Osteocyte (in vitro differentiated cells): ENCODE measurements at places on chromosomes 7 and 10. TPM values are rescaled to one million over a fixed set of nuclear protein-coding genes. Genes with fewer than 3 reads are reported as not detected.
A peak's percentile ranks its signal among the peaks of the same experiment; 100 is the strongest.

CWF19L1 gene
- 18.7 and 18.9 TPM in 2 replicates for total RNA-seq

DNA sequence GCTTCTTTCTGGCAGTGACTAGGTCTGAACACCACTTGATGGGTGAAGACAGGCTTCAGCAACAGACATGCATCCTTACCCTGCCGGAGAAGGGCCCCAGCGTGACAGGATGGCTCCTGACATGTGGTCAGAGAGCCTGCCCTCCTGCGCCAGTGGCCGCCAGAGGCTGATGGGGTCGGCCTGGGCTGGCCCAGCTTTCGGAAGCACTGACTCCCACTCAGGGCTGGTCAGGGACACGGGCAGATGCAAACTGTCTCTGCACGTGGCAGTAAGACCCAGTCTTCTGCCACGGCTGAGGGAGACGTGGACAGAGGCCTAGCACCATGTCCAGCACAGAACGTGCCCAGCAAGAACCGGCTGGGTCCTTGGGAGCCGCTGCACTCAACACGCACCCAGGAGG is 10.2 kb downstream of the TUBGCP2 start:
- no peak overlapping the region for H3K27ac ChIP-seq
- DNase-seq, result no peak
- H3K36me3 ChIP-seq, result peaks cover 46% of the 10 kb centered on the region

- H3K27ac ChIP-seq, result no peak overlapping the region
- no peak for DNase-seq
- no peaks in the 10 kb centered on the region for H3K4me1 ChIP-seq
- H3K4me3 ChIP-seq, result no peak overlapping the region
Observed at GRCh38 chr10:81915504-81915897, 40.5 kb downstream of the NRG3 start.

DNA sequence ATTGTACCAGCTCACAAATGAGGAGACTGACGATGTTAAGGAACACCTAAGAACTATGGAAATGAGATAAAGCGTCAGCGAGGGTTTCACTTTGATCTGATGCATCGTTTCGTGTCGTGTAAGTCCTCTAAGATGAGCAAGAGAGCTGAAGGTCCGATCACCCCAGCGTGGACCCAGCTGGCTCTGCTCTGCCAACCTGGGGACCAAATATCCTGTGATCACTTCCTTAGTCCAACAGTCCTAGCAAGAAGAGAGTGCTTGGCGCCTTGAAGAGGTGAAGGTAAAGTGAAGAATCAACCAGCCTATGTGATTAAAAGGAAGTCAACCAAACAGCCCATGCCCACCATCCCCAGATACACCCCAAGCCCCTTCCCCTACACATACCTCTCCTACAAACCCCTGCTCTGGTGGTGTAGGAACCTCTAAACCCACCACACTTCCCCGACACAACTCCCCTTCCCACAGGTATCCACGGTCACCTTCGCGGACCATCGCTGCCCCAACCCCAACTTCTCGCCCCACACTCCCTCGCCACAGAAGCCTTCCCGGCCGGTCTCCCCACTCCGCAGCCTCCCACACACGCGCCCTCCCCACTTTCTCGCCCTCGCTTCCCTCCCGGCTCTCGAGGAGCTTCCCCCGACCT is 722 bp downstream of the UPF2 start:
- peak; percentile 54 for DNase-seq
- peak overlapping the region; percentile 100 for H3K27ac ChIP-seq
- no peaks in the 10 kb centered on the region for H3K36me3 ChIP-seq
- H3K4me3 ChIP-seq, result peak overlapping the region; percentile 81
- peaks cover 2% of the 10 kb centered on the region for H3K27me3 ChIP-seq

DNA sequence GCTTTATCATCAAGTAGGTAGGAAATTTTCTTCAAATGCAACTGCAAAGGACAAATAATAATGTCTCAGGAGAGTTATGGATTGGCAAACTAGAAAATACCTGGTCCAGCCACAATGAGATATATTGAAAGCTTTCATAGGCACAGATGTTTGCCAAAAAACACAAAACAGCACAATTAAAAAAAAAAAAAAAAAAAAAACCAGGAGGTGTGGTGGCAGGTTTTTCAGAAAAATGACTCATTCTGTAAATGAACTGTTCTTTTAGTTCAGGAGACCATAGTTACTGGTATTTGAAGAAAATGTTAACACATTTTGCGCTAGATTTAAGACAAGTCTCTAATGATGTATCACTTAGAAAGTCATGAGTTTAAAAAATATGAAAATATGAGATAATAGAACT is 55.0 kb upstream of the JCAD start:
- no peaks in the 10 kb centered on the region for H3K36me3 ChIP-seq
- no peak for DNase-seq
- H3K27ac ChIP-seq, result no peak overlapping the region
- H3K4me1 ChIP-seq, result peaks cover 6% of the 10 kb centered on the region

- no peak overlapping the region for H3K27ac ChIP-seq
- no peak overlapping the region for H3K4me3 ChIP-seq
- no peak for DNase-seq
- no peaks in the 10 kb centered on the region for H3K27me3 ChIP-seq
- H3K4me1 ChIP-seq, result peaks cover 26% of the 10 kb centered on the region
Observed at GRCh38 chr10:94025806-94026205, 32.1 kb downstream of the PLCE1 start.
